Glutamatergic neuron (in vitro differentiated cells): ENCODE measurements at places on chromosomes 16 and 17. TPM values are rescaled to one million over a fixed set of nuclear protein-coding genes. Genes with fewer than 3 reads are reported as not detected.

DNA sequence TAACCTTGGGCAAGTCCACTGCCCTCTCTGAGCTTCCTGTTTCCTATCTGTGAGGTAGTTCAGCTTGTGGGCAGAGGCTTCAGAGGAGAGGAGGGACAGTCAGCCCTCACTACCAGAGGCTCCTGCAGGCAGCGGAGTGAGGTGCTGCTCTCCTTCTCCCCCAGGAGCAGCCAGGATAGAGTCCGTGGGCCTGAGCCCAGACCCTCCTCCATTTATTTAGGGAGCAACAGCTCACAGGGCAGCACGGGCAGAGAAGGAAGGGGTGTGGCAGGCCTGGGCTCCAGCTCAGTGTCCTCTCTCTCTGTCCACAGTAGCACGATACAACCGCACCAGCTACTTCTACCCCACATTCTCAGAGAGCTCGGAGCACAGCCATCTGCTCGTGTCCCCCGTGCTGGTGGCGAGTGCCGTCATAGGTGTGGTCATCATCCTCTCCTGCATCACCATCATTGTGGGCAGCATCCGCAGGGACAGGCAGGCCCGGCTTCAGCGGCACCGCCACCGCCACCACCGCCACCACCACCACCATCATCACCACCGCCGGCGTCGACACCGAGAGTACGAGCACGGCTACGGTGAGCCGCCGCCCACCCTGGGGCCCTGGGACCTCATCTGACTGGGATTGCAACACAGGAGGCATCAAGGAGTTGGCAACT is 42.3 kb downstream of the BEAN1 start:
- peaks cover 12% of the 10 kb centered on the region for H3K27me3 ChIP-seq
- peaks cover 5% of the 10 kb centered on the region for H3K36me3 ChIP-seq
- H3K4me3 ChIP-seq: no peak overlapping the region
- H3K4me1 ChIP-seq: no peaks in the 10 kb centered on the region
- H3K27ac ChIP-seq: no peak overlapping the region

Gene NEUROD2
- 6.3 TPM for total RNA-seq

DNA sequence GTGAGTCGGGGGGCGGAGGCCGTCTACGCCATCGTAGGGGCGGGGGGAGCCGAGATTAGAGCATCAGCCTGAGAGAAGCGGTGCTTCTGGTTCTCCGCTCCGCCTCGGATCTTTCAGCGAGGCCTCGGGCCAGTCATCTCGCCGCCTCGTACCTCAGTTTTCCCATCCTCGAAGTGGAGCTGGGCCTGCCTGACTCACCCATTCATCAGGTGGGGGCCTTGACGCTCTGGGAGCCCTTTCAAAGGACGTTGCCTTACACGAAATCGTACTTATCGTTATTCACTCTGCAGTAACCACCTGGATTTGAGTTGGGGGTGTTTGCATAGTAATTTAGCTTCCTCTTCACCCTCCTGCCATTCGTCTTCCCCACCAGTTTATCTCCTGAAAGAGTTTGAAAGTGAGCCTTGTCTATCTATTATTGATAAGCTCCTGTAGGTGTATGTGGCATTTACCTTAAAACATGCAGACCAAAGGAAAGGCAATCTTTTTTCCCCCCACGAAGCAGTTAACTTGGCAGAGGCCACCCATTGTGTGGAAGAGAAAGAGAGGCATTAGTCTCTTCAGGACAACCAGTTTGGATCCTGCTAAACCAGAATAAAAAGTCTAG is 674 bp downstream of the TAF15 start:
- peak overlapping the region; percentile 96 for H3K4me3 ChIP-seq
- peak overlapping the region; percentile 99 for H3K27ac ChIP-seq
- no peaks in the 10 kb centered on the region for H3K36me3 ChIP-seq

- H3K27me3 ChIP-seq: peaks cover 3% of the 10 kb centered on the region
- no peaks in the 10 kb centered on the region for H3K36me3 ChIP-seq
- H3K4me1 ChIP-seq: no peaks in the 10 kb centered on the region
- no peak overlapping the region for H3K27ac ChIP-seq
- no peak overlapping the region for H3K4me3 ChIP-seq
Measured at GRCh38 chr16:83762141-83762991, 45.4 kb upstream of the HSBP1 start.

Gene TPSD1
- not detected for total RNA-seq

Gene KRTAP1-3
- not detected for total RNA-seq
